ENCODE measurements at places on chromosomes 5 and 9.

- no peak for DNase-seq
These were observed 20.9 kb downstream of the RANBP6 start for GRCh38 chr9:5994493-5994892.

DNA sequence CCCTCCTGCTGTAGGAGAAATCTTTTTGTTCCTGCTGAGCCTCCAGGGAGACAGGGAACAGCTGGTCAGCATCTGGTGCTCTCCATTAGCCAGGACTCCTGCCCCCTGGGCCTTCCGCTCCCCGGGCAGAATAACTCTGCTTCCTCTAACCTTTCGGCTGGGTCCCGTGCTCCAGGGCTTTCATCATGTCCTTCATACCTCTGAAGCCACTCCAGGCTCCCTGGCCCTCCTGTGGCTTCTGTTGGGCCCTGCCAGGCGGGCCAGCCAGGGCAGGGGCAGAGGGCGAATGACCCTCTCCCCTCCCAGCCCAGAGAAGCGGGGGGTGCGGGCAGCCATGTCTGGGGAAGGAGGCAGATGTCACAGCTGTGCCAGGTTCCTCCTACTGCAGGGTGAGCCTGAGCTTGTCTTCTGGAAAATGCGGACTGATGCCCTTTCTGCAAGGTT, 81.7 kb upstream of the LMX1B start:
- DNase-seq: no peak

GRCh38 chr9:89929673-89930480, 325.1 kb downstream of the GADD45G start:
- no peak for DNase-seq

DNA sequence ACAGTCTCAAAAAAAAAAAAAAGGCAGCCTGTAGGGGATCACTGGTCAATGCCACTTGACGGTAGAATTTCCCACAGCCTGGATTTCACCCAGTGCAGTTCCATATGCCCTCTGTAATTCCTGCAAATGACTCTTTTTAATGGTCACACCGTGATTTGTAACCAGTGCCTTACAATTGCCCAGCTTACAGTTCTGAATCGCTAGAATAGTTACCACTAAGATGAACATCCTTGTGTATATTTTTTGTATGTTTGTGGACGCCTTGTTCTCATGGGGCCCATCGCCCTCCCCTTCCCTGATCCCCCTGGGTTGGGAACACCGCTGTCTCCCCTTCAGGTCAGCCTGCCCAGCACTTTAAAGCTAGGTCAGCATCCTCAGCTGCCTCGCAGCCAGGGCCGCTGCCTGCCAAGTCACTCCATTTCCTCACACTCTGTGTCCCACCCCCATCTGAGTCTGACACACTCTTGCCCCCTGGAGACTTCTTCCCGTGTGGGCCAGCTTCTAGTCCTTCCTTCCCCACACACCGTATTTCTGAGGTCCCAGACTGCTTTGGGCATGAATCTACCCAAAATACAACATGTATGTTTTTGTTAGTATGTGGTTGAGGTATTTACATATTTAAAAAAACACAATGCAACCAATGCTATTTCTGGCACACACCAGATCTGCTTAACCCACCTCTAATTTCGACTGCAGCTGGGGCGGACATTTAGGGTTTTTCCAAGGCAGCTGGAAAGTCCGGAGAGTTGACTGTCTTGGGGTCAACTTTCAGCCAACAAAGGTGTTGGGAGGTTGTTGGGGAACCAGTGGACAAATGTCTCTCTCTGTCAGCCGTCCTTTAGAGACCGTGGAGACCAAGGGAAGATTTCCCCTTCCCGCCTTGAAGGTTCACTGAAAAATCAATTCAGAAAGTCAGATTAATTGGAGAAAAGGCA, 120.5 kb upstream of the NEK6 start:
- no peak for DNase-seq

GRCh38 chr5:58912116-58912515, 329.2 kb downstream of the RAB3C start:
- no peak for DNase-seq

GRCh38 chr9:109416135-109416706, 81.9 kb downstream of the PTPN3 start:
- DNase-seq: no peak

- no peak for DNase-seq
These were observed 12.4 kb upstream of the RALGPS1 start for GRCh38 chr9:126902210-126902609.

DNA sequence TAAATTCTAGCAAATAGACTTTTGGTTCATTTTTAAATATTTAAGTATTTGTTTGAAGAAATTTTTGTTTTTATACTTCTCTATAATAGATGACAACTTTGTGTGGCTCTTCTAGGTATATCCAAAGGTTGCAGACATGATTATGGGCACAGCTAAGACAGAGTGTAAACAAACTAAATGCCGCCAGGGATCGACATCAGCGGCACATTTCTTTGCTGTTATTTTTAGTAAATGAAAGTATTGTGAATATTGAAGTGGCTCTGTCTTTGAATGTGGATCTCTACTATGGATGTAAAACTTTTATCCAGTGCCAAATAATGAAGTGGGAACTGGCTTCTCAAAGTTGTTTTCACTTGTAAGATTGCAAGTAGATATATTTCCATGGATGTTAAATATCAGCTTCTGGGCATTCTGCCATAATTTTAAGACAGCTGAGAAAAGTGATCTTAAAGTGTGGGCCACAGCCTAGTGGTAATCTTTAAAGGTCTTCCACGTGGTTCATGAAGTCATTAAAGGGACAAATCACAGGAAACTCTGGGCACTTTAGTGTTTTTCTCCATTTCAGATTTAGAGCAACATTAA, 589.9 kb downstream of the ZNF608 start:
- DNase-seq: no peak

GRCh38 chr9:112334432-112334841, 1.0 kb upstream of the PTBP3 start:
- DNase-seq: peak; percentile 77

- no peak for DNase-seq
These were observed 82.8 kb upstream of the TAS2R1 start for GRCh38 chr5:9712911-9713310.
